ENCODE measurements at places on chromosomes 4 and X. TPM values are rescaled to one million over a fixed set of nuclear protein-coding genes. Genes with fewer than 3 reads are reported as not detected.

DNA sequence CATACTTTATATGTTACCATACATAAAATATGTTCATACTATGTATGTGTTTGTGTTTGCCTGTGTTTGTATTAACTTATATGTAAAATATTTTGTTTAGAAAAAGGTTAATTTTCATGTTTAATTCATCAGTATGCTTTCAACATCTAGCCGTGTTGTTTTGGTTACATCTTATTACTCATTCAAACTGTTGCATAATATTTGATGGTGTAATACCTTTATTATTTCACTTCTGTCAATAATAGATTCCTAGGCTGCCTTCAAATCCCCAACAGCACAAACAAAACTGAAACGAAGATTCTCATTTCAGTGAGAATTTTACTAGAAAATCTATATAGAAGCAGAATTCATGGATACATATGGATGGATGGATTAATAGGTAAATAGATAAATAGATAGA lies 462.3 kb upstream of the ADGRL3 start:
- DNase-seq: no peak

The RAB9B gene
- total RNA-seq: 0.34 TPM

DNA sequence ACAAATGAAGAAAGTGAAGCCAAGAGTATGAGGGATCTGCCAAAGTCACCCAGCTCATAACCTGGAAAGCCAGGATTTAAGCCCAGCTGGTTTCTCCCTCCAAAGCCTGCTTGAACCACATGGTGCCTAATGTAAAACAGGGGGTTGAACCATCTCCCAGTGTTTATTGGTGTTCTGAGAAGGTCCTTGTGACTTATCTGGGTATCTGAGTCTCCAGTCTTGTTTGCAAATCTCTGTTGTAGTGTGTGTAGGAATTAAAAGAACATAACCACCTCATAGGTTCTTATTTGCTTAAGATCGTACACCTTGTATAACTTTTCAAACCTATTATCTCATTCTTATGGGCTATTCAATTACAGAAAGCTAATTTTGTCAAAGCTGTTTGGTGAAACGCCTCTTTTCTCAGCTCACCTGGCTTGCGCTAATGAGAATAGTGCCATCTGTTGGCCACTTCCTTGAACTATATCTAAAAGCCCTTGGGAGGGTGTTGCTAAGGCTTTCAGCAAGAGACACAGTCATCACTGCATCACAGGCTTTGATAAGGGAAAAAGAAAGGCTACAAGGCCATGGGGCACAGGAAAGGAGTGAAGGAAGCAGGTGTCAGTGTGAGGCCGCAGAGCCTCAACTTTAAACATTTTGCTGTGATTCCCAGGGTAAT lies 34.0 kb downstream of the ETDB start:
- peak; percentile 34 for DNase-seq

The FGB gene
- 1.5 TPM for total RNA-seq

DNA sequence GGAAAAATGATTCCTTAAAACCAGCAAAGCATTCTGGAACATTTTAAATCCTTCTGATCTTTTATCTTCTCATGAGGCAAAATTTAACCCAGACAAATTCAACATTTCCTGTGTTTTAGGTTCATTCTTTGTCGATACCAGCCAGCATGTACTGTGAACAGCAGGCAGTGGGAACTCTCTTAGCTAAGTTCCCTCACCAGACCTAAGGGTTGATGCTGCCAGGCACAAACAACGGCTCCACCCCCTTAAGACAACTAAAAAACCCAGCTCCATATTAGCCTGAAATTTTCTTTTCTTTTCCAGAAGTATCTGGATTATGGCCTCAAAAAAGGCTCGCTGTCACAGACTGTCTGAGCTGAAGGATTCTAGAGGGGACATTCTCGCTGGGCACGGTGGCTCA lies 2.4 kb upstream of the RBM47 start:
- DNase-seq: no peak

The CXCL13 gene
- total RNA-seq: not detected

GRCh38 chrX:10118530-10118929 lies 38.2 kb upstream of the CLCN4 start:
- DNase-seq: no peak

DNA sequence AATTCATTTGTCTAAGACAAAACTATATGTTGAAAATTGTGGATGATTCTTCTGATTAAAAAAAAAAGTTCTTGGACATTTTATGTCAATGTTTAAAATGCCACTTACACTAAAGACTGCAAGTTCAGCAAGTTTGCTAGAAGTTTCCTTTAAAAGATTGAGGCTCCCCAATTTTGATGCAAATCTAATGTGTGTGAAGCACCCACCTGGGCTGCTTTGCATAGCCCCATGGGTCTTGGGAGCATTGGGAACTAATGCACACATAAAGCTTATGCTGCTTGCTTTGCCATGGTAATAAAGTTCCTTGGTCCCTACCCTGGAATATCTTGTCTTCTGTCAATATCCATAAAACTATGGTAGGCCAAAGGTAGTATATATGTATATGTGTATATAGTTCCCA lies 725.9 kb upstream of the GRID2 start:
- DNase-seq: no peak

- peak; percentile 41 for DNase-seq
Measured at GRCh38 chr4:150244600-150244999, 166.4 kb downstream of the DCLK2 start.

The HHIP gene
- total RNA-seq: 0.54 TPM

DNA sequence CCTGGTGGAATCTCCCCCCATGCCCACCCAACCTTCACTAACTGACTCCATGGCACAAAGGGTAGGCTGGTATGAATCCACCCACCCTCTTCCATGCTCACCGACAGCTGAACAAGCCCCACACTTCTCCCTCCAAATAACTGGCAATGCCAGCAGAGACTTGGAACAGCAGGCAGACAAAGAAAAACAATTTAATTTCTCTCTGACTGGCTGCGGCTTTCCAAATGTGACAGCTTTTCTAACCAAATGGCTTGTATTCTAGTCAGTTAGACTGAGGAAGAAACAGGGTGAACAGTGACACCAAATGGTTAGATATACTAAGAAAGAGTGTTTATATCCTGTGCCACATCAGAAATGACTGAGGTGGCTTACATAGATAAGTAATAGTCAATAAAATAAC lies 199.3 kb upstream of the ADAMTS3 start:
- DNase-seq: peak; percentile 4

The TMSB15B gene
- total RNA-seq: 9.2 TPM

GRCh38 chr4:15186806-15187205 lies 184.5 kb downstream of the CPEB2 start:
- no peak for DNase-seq

DNA sequence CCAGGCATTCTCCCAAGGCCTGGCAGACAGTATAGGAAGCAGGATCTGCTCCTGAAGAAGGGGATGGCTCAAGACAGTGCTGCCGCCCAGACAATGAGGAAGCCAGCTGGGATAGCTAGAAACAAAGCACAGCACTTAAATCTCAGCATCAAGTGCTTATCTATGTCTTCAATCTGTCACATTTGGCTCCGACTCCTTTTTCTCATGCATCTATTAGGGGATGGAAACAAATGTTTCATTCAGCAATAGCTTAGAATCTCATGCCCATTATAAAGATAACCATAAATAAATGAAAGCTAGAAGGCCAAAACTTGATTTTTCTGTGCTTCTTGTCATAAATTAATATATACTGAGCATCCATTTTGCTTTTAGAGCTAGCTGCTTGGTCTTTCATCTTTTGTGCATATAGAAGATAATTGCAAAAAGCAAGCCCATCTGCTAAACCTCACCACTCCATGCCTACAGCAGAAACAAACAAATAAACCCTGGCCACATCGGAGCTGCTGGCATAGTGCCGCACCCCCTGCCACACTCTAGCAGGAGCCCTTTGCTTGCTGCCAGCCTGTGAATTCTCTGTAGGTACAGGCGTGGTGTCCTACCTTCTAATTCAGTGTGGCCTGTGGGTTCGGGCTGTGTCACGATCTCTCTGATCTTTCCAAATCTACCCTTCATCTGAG lies 75.9 kb downstream of the AASDH start:
- no peak for DNase-seq

The AFF1 gene
- 18.1 TPM for total RNA-seq

DNA sequence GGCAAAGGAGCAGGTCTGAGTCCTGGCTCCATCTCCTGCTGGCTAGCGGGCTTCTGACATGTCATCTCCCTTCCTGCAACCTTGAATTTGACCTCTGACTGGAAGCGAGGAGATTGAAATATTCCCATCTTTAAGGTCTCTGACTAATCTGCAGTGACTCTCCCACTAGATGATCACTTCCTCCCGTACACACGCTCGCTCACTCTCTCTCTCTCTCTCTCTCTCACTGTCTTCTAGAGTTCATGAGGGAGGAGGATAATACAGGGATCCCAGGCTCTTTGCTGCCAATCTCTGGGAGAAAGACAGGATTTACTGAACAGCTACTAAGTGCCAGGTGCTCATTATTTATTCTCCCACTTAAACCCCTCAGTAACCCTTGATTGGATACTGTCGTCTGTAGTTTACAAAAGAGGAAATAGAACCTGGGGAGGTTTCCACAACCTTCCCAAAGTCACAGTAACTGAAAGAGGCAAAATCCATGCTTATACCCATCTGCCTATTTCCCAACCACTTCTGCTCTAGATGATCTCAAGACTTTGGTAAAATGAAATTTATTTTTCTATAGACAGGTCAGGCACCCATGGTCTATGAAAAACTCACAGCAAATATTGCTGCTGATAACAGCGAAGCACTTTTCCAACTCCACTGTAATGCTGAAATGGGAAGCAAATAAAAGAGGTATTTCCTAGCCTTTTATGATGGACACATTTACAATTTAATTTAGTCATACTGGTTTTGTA lies 193.5 kb upstream of the C1QTNF7 start:
- no peak for DNase-seq

The PITX2 gene
- total RNA-seq: 0.29 TPM

The CHRDL1 gene
- 7.5 TPM for total RNA-seq

The PPP2R2C gene
- total RNA-seq: not detected

The BEX5 gene
- 7.2 TPM for total RNA-seq

DNA sequence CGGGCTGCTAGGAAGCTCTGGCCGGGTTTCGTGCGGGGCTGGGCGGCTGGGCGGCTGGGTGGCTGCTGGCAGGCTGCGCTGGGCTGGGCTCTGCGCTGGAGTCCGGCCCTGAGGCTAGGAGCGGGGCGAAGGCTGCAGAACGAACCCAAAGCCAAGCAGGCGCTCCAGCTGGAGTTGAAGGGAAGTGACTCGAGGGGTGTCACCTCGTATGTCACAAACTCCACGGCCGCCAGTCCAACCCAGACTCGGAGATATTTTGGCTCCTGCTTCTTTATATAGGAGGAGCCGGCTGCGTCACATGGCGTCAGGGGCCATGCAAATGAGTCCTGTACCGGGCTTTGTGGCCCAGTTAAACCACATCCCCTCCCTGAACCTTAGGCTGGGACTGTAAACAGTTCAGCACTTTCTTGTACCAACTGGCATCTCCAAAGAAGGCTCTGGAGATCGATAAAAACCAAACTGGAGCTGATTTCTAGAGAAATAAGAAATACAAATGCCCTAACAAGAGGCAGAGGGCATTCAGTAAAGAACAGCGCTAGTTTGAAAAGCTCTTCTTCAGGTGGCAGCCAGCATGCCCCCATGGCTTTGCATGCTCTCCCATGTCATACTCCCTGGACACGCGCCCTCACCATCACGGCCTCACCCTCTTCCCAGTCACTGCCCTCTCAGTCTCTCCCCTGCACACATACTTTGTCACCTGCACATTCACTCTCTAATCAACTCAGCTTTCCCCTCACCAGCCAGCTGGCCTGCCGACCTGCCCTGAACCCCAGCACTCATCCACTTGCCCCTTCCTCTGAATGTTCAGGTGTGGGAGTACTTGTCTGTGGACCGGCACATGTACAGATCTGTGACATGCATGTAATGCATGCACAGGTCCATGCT lies 58.5 kb downstream of the TSC22D3 start:
- DNase-seq: no peak

GRCh38 chr4:155529716-155530115 lies 136.9 kb upstream of the GUCY1A1 start:
- no peak for DNase-seq

The SLC35A2 gene
- 40.9 TPM for total RNA-seq

The TMEM150C gene
- total RNA-seq: 5.3 TPM
